ENCODE measurements at places on chromosomes 16 and 17. TPM values are rescaled to one million over a fixed set of nuclear protein-coding genes. Genes with fewer than 3 reads are reported as not detected.

Gene PEX12
- total RNA-seq: 6.0 TPM

Gene USP43
- total RNA-seq: 3.8 TPM

Gene GID4
- 13.5 TPM for total RNA-seq

Gene MT1H
- not detected for total RNA-seq

Gene ITGAL
- total RNA-seq: 0.10 TPM

Gene CIITA
- total RNA-seq: not detected

Gene TMEM219
- 105 TPM for total RNA-seq

Gene CD300LG
- total RNA-seq: not detected

Gene CCL2
- total RNA-seq: 48.2 TPM

Gene TMEM204
- not detected for total RNA-seq

Gene CTRB1
- total RNA-seq: not detected

Gene SCGB1C2
- not detected for total RNA-seq

Gene OR3A2
- not detected for total RNA-seq

Gene KRTAP9-4
- total RNA-seq: not detected

Measured in A549 treated with RU486 at 1 μM for 4 hours (cell line).